ENCODE measurements at places on chromosomes 11 and 22.

- DNase-seq: no peak
Observed at GRCh38 chr11:12295943-12296342, 81.4 kb upstream of the PARVA start.

GRCh38 chr22:39949964-39950737 lies 10.0 kb upstream of the TMA7B start:
- DNase-seq: no peak

DNA sequence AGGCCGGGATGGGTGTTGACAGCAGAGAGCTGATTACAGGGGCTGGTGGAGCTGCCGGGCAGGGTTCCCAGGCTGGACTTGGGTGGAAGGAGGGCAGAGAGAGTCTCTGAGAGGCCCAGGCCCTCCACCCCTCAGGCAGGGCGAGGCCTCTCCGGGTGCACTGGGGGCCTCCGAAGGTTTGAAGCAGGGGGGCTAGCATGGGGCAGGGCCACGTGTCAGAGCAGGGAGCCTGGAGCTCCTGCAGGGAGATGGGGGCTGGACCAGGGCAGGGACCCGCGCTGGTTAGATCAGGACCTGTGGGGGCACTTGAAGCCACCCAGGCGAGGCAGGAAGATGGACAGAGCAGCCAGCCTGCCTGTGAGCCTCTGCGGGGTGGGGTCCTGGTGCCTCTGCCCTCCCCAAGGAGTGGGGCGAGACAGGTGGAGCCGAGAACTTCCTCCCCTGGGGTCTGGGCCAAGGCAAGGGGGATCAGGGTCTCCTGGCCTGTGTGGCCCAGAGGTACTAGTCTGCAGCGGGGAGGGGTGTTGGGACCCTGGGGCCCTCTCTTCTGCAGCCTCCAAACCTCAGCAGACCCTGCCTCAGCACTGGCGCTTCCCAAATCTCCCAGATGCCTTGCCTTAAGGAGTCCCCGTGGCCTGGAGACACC lies 911 bp downstream of the PANX2 start:
- no peak for DNase-seq

DNA sequence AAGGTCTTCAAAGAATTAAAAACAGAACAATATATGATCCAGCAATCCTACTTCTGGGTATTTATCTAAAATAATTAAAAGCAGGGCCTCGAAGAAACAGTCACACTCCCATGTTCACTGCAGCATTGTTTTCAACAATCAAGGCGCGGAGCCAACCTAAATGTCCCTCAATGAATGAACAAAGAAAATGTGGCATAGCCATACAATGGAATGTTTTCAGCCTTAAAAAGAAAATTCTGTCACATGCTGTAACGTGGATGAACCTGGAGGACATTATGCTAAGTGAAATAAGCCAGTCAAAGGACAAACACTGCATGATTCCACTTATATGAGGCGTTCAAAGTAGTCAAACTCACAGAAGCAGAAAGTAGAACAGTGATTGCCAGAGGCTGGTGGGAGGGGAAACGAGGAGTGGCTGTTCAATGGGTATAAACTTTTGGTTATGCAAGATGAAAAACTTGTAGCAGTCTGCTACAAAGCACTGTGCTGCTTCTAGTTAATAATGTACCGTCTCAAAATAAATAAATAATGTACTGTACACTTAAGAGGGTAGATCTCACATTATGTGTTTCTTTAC lies 41.2 kb downstream of the SNX19 start:
- no peak for DNase-seq
